Stimulated activated naive CD4-positive, alpha-beta T cell treated with Interleukin-2 at 50 U/mL for 16 hours (primary cell): ENCODE measurements at places on chromosomes 1 and 21.

DNA sequence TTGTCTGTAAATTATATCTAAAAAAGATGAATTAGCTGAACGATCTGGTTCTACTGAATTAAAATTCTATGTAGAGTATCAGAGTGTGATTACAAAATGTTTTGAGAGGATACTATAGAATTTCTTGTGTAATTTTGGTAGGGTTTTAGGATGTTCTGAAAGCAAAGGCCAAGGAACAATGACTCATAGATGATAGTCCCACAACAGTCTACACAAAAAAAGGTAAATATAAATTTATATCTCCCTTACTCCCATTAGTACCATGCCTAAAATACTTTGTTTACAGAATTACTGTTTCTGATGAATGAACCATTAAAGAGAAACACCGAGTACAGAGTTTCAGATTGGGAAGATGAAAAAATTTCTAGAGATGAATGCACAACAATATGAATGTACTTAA is 9.5 kb downstream of the EDEM3 start:
- no peak for DNase-seq

DNA sequence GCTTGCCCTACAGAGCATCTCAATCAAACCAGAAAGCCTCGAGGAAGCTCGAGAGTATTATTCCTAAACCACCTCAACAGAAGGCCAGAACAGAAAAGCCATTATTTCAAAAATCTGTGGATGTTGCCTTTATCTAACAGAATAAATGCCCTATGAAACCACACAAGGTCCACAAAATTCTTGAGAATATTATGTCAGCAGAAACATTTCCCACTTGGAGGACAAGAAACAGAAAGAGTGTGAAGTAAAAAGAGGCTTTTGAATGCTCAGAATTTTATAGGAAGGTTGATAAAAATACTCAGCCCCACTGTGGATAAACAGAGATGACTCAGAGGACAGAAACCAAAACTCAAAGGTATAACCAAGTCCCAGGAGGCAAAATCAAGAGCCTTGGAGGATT is 146.4 kb upstream of the LRRC7 start:
- DNase-seq, result no peak

DNA sequence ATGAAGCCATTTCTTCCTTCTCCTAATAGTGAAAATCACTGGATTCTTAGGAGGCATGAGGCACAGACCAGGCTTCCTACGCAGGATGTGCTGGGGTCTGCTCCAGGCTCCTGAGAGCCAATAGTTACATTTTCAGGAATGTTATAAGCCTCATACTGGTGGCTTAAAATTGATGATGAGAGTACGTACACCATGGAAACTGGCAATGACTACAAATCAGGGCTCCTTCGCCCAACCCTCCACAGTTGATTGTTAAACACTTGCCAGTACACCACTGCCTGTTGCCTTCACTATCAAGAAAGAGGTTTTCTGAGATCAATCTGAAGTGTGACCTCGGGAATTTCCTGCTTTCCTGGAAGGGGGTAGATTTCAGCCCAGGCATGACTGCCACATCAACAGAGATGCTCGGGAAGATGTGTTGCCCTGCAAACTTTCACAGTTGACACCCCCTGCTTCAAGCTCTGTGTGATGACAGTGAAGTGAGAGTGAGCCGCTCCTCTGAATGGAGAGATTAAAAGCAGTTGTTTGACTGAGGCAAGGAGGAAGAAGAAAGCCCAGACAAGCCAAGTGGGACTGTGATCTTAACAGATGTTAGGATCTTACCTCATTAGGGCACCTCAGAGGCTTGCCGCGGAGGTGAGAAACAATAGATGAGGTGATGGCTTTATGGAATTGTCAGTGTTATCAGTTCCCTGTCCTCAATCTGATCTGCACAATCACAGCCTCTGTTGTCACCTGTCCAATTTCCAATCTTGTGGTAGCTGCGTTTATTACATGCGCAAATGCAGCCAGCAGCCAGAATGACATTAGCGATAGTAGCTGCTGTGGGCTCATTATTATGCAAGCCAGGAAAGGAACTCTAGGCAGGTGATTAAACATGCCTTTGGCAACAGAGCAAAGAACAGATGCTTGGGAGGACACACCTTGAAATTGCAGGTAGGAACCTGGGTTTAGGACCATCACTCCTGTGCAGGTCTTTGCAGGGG is 277.3 kb downstream of the KAZN start:
- no peak for DNase-seq

DNA sequence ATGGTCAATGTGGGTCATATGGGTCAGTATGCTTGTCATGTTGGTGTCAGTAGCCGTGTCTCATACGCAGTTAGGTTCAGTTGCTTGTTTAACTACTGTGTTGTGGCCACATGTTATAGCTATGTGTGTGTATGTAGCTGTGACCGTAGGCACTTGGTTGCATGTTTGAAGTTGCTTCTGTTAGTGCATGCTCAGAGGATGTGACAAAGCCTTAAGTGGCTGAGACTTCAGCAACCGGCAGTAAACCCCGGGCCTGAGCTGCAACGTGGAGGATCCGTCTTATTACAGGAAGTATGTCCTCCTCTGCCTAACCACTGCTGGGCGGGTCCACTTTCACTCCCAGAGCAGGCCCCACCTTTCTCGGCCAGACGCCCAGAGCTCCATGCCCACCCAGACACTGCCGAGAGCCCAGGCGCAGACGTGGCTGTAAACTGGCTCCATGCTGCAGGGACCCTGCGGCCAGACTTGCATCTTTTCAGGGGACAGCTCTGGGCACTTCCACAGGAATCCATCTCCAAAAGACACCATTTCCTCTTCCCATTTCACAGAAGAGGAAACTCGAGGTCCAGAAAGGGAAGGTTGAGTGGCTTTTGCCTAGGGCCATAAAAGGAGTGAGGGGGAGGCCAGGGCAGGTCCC is 2.2 kb downstream of the TCEA3 start:
- DNase-seq, result peak; percentile 36

DNA sequence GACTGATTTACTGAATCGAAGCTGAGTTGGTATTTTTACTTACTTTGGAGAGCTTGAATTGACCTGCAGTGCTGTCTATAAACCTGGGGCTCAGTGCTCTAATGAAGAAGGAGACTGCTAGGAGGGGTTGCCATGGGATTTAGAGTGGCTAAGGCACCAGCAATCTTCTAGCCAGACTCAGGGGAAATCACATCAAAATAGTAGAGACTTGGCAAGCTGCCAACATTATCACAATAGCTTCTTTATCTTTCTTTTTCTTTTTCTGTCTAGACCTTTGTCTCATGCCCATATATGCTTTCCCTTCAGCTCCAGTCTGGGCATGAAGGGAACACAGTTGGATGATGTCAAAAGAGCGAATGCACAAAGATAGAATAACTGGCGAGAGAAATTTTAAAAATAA is 301.1 kb upstream of the DPYD start:
- no peak for DNase-seq
